ENCODE measurements at places on chromosomes 3 and 15.

- no peak for DNase-seq
Measured at GRCh38 chr3:181210275-181210674, 220.7 kb upstream of the DNAJC19 start.

- no peak for DNase-seq
Measured at GRCh38 chr15:68354923-68355322, 77.0 kb downstream of the ITGA11 start.

DNA sequence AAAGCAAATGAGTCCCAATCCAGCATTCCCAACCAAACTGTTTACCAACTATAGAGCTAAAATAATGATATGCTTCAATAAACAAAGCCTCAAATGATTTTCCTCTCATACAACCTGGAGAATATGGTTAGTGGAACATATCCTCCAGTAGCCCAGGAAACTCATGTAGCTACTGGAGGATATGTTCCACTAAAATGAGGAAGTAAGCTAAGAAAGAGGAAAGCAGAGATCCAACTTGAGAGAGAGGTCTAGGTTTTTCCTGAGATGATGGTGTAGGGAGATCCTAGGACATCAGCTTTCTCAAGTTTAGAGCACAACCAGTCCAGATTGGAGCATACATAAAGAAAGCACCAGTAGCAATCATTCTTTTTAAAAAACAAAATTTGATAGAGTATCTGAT, 44.6 kb upstream of the SLC4A7 start:
- no peak for DNase-seq

DNA sequence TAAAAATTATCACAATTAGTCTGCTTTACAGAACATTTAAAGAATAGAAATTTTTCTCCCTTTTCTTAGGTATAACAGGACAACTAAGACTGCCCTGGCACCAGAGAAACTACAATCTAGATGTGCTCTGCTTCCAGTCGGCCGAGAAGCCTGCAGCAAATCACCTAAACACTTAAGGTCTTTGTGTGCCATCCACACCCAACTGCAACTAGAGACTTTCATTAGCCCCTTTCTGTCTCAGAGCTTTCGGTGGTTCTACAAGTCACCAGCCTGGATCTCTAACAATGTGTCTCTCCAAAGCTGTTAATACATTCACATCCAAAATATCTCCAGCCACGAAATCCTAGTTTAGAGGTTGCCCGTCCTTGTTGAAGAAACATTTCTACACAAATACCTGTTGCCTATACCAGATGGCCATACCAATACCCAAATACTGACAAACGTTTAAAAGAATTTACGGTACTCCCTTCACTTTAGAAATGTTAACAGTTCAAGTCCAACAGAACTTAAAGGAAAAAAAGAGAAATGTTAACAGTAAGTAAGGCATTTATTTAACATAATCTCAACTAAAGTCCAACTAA, 6.7 kb downstream of the PRC1 start:
- DNase-seq, result no peak

DNA sequence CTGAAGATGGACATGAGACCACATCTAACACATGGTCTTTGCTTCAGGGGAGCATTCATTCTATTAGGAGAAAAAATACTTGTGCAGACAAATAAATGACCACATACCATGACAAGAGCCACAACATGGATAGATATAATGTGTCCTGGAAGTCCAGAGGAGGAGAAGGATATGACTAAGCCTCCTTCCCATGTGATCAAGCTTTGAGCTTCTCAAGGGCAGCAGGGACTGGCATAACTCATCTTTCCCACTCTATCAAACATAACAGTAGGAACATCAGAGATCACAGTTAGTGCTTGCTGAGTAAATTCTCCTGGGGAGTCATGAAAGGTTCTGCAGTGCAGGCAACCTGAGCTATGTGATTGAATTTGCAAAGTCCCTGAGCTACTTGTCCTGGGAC, 86.0 kb upstream of the LPP start:
- no peak for DNase-seq

- DNase-seq, result no peak
Measured at GRCh38 chr15:36407647-36408046, 171.8 kb upstream of the CDIN1 start.

DNA sequence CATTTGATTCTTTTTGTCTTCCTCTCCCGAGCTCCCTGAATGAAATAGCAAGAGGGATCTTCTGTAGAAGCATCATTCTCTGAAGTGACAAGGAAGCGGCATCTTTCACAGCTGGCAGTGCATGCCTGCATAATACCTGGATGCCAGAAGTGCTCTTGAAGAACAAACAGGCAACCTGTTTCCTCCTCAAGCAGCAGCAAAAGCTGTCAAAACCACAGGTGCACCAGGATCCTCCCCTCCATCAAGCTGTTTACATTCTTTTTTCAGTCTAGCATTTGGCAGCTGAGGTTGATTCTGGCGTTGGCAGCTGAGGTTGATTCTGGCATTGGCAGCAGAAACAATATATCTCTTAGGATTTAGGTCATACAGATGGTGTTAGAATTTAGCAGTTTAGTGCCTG, 979.0 kb downstream of the TUSC7 start:
- no peak for DNase-seq

GRCh38 chr15:67611370-67612369, 69.2 kb downstream of the MAP2K5 start:
- DNase-seq, result no peak

DNA sequence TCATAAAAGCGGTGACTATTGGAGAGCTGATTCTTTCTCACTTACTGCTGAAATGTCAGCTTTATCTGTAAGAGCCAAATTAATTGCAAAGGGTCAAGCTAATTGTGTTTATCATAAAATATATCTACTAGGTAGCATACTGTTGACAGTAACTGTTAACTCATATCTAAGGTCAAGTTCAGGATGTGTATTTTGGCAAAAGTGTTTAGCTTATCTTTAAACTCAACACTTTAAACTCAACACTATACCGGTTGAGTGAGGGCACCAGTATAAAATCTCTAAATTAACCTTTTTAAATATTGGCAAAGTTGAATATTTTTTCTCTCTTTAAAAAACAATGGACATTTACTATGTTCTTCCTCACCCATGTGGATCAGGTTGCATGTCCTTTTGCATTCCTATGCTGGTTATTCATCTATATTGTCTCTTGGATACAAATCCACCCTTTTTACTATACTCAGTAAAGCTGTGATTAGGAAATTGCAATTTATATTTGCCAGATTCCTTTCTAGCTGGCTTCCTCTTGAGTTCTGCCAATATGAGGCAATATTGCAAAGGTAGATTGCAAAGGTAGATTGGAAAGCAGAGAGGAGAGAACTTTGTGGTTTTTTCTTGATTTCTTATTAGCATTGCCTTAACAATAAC, 344.6 kb upstream of the DCBLD2 start:
- no peak for DNase-seq

DNA sequence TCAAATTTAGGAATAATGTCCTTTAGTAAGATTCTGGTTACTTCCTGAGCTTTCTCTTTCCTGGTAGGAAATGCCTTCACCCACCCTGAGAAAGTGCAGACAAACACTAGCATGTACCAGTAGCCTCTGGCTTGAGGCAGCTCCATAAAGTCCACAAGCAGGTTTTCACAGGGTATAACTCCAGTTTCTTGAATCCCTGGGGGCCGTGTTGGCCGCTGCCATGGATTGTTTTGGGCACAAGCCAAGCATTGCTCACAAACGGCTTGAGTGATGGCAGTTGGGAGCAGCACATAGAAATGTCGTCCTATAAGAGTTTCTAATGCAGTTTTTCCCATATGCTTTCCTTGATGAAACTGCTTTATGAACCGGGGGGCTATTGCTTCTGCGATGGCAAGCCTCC, 164.1 kb downstream of the STXBP5L start:
- no peak for DNase-seq

DNA sequence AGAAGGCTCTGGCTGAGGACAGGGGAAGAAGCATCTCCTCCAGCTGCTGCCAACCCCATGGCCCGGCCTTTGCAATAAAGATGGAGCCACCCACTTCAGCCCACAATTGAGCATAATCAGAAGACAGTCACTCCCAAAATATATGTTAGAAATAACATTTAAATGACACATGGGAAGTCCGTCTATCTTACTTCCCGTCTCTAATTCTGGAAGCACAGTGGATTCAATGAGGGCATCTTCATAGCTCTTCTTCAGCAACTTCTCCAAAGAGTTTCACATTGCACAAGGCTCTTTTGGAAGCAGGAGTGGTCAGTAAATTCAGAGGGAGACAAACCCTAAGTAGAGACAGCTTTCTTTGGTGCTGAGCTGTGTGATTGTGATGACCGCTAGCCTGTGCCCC, 67.0 kb upstream of the SEC61A1 start:
- no peak for DNase-seq

DNA sequence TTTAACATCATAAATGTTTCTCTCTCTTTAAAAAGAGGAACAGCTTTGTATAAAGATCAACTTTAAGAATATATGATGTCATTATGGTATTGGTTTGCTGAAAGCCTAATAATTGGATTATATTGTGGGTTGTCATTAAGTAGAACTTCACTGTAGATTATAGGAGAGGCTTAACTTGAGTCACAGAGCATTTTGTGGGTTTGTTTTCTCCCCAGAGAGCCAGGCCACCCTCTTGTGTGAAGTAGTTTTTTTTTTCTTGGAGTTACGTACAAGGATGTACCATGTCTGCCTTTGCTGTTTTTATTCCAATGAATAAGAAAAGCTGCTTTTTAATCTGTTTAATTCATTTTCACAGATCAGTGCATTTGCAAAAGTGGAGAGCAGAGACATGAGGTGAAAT, 354.8 kb upstream of the TBL1XR1 start:
- no peak for DNase-seq

DNA sequence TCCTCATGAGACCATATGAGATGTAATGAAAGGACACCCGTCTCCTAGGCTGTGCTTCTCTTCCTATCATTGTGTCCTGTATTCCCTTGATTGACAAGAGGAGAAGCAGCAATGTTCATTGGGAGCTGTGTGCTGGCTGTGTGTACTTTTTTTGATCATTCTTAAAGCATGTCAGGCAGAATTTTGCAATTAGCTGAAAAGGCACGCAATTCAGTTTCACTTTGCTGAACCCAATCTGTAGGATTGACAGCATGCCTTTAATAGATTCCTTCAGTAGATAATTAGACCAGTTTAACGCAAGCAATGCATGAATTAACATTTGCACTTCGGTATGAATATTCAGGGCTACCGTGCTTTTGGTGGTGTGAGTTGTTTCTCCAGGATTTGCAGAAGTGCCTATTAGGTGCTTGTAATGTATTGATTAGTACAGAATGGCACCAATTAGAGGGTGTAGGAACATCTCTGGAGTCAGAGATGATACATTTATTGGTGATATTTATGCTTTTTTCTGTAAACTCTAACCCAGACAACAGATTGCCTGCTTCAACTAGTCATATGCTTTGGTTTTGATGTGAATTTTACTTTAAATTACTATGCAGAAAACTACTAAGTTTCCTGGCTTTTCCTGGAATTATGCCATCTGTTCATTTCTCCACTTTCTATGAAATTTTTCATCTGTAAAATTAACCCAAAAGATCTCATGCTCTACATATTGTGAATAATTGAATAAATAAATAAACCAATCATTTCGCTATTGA, 114.3 kb downstream of the NSUN3 start:
- no peak for DNase-seq

GRCh38 chr3:16513141-16514020, at the start of gene RFTN1:
RFTN1 (minus strand) TSS chr3:16513699; CDS start chr3:16493869, 19,830 bp downstream.
- DNase-seq, result no peak

DNA sequence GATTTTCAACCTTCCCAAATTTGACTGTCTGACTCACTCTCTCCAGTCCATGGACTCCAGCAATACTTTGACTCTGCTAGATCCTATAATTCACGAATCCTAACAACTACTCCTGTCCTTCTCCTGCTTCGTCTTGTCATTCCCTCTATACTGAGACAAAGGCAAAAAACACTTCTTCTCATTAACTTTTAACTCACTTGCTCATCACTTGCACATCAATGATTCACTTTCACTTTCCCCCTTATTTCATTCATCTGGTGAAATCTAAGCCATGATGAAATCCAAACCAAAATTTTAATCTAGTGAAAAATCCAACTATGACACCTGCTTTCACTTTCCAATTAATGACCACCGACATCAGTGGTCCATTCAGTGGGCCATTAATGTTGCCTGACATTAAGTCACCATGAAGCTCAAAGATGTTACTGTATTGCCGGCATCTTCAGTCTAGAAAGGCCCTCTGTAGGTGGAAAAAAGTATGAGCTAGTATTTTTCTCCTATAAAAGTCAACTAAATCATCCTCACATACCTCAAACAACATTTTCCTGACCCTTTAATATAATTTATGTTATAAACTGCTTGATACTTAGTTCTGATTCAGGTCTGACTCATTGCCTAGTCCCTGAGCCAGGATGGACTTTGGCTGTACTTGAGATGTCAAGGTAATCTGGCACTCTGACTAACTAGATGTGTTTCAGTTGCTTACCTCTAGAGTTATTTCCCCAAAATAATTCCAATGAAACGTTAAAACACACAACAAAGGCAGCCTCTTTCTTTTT, 158.6 kb downstream of the CNTN6 start:
- no peak for DNase-seq

GRCh38 chr15:101496198-101496986, 6.9 kb upstream of the PCSK6 start:
- no peak for DNase-seq

GRCh38 chr3:127419182-127419581, 131.3 kb upstream of the PRR20G start:
- no peak for DNase-seq

DNA sequence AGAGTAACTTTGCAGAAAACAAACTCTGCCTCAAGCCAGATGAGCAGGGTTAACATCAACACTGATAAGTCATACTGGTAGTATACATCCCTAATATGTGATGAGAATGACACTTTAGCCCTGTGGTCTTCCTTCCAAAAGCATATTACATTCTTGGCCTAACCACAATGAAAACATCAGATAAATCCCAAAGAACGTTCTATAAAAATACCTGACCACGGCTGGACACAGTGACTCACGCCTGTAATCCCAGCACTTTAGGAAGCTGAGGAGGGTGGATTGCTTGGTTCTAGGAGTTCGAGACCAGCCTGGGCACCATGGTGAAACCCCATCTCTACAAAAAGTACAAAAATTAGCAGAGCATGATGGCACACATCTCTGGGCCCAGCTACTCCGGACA, 4.7 kb downstream of the TMCC1 start:
- no peak for DNase-seq

DNA sequence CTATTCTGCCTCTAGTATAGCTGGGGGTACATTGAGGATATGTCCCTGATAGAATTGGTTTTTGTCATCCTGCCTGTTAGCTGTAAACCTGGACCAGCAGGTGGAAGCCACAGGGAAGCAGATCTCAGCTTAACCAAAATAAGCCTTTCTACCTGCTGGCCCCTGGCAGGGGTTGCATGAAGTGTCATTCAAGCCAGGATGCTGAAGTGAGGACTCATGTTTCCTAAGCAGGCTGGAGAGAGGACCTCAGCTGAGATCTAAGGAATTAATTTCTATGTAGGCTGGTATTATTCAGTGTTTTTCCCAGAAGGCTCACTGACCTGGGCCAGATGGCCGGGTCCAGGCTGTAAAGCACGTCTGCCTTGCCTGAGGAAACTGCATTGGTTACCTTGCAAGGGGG, 128.9 kb downstream of the MEGF11 start:
- DNase-seq, result no peak

All from stimulated activated CD8-positive, alpha-beta memory T cell treated with anti-CD3 and anti-CD28 coated beads, Interleukin-4, amount 100 ng/mL, for 1 hour (primary cell).